ENCODE measurements at places on chromosomes 3 and 15. TPM values are rescaled to one million over a fixed set of nuclear protein-coding genes. Genes with fewer than 3 reads are reported as not detected.

The HTR3E gene
- total RNA-seq: not detected

The QARS1 gene
- total RNA-seq: 404 TPM

The CPEB1 gene
- 6.9 TPM for total RNA-seq

DNA sequence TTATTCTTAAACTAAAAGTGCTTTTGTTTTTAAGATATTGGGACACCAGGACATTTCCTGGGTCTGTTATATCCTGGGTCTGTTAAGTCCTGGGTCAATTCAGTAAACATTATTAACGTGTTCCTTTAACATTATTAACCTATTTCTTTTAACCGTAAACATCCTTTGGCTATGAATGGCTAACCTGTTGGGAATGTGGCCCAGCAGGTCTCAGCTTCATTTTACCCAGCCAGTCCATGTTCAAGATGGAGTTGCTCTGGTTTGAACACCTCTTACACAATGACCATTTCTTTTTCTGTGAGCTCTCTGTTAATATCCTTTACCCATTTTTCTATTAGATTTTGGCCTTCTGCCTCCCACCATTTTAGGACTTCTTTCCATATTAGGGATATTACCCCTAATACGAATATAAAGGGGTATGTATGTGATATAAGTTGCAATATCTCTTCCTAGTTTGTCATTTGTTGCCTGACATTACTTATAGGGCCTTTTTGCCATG lies 88.9 kb upstream of the NEDD4 start:
- DNase-seq: no peak

DNA sequence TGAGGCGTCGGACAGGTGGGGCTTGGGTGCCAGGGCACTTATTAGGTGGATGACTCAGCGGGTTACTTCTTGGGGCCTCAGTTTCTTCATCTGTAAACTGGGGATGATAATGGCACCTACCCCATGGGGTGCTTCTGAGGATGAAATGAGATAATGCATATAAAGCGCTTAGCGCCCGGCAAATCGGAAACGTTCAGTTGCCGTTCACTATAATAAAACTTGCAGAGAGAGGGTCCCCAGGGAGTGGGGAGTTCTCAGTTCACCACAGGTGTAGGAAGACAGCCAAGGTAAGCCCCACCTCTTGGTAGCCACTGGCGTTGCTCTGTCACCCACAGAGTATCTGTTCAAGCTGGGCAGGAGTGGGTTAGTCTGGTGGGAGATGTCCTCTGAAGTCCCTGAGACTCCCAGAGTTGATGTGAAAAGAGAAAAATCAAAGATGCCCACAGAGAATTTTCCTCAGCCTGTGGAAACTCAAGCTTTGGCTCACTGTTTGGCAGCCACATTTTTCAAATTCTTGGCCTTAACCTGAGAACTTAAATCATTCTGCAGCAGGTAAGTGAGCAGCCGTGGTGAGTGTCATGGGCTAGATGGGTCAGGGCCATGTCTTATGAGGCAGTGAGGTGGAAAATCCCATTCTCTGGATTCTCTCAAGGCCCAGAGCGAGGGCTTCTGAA lies 221.5 kb upstream of the BHLHE40 start:
- DNase-seq: no peak

GRCh38 chr3:98556164-98557130 lies 24.7 kb downstream of the GPR15 start:
- DNase-seq: no peak

The LEKR1 gene
- 0.56 TPM for total RNA-seq

The SLC27A2 gene
- total RNA-seq: not detected

GRCh38 chr3:50168791-50169190 lies 13.7 kb downstream of the SEMA3F start:
- no peak for DNase-seq

DNA sequence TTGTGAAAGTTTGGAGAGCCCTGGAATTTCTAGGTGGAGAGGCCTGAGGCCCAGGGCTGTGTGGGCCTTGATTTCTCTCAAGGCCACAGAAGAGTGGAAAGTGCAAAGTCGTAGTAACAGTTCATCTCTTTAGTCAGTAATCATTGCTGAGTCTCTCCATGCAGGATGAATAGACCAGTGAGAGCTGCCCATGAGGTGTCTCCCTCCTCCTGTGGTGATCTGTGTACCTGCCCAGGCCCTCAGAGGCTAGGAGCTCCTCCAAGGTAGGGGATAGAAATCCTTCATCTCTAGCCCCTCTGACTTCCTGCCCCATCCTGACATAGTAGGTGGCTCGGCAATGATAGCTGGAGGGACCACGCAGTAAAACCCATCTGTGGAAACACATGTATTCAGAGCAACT lies 6.8 kb upstream of the IDH3A start:
- no peak for DNase-seq

GRCh38 chr15:90306560-90306959 lies 41.1 kb downstream of the NGRN start:
- DNase-seq: no peak

The CCR1 gene
- not detected for total RNA-seq

- no peak for DNase-seq
Observed at GRCh38 chr3:153957421-153957820, 163.8 kb upstream of the ARHGEF26 start.

The TRAT1 gene
- not detected for total RNA-seq

- peak; percentile 44 for DNase-seq
Observed at GRCh38 chr15:70559265-70560239, 203.8 kb downstream of the UACA start.

The PLA2G4B gene
- total RNA-seq: under 0.01 TPM

DNA sequence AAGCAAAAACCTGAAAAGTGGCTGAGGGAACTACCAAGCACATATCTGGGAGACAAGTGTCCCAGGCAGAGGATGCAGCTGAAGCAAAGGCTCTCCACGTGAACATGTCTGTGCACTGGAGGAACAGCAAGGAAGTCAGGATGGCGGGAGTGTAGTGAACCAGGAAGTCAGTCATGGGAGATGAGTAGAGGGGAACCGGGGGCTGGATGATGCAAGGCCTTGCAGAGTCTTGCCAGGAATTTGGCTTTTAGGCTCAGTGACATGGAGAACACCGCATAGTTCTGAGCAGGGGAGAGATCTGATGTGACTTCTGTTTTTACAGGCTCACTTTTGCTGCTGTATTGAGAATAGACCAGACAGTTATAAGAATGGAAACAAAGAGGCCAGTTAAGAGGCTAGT lies 19.0 kb downstream of the C2CD4A start:
- DNase-seq: no peak

DNA sequence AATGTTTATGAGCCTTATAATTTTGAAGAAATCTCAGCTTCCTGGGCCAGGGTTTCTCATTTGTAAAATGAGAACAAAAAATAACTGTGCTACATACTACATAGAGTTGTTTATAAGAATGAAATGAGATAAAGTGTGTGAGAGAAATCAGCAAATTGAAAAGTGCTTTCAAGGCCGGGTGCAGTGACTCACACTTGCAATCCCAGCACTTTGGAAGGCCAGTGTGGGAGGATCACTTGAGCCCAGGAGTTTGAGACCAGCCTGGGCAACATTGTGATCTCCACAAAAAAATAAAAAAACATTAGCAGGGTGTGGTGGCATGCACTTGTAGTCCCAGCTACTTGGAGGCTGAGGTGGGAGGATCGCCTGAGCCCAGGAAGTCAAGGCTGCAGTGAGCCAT lies 22.4 kb downstream of the FOXB1 start:
- no peak for DNase-seq

GRCh38 chr3:153275514-153275913 lies 113.5 kb downstream of the RAP2B start:
- no peak for DNase-seq
